Smooth muscle cell of the coronary artery (primary cell): ENCODE measurements at places on chromosomes 1 and 21. TPM values are rescaled to one million over a fixed set of nuclear protein-coding genes. Genes with fewer than 3 reads are reported as not detected.

DDR2 gene
- 89.6 and 276 TPM in 2 replicates for total RNA-seq

LACTBL1 gene
- total RNA-seq = not detected in 2 replicates

OR2AJ1 gene
- not detected in 2 replicates for total RNA-seq

LENEP gene
- total RNA-seq = 0.68 TPM in 1 of 2 replicates, not detected in the other

GNG4 gene
- under 0.01 and 0.59 TPM in 2 replicates for total RNA-seq

USH2A gene
- total RNA-seq = under 0.01 TPM in 2 replicates

GJB3 gene
- total RNA-seq = 0.75 TPM in 1 of 2 replicates, not detected in the other

GFI1 gene
- 0.38 TPM in 1 of 2 replicates, not detected in the other for total RNA-seq

SLAMF6 gene
- not detected in 2 replicates for total RNA-seq

KRTAP11-1 gene
- not detected in 2 replicates for total RNA-seq

S100A9 gene
- not detected in 2 replicates for total RNA-seq

IL19 gene
- not detected in 2 replicates for total RNA-seq

AGBL4 gene
- total RNA-seq = not detected in 2 replicates
